ENCODE measurements at places on chromosomes 1 and 21.

DNA sequence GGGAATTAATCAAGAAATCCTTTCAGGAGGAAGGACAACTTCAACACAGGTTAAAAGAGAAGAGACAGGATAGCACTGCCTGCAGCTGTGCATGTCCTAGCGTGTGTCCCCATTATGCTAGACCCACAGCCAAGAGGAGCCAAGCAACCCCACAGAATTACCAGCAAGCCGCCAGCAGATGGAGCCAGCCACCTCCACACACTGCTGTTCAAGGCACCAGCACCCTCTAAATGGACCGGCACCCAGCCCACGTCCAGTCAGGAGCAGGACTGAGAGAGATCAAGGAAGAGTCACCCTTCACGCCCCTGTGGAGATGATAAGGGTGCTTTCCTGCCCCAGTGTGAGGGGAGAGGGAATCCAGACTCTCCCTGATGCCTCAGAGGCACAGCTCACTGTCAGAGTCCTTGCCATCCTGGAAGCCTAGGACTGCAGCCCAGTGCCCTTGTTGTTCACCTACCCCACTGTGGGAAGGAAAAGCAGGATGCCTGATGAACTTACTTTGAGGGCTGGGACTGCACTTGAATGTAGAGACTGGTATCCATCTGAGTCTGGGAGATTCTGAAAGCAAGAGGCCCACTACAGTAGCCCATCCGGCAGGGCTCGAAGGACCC, 37.1 kb upstream of the CTTNBP2NL start:
- peak; percentile 62 for DNase-seq

GRCh38 chr1:228502522-228502921, 15.3 kb downstream of the RNF187 start:
- DNase-seq = no peak

GRCh38 chr21:38815060-38815405, 9.3 kb downstream of the ETS2 start:
- DNase-seq = no peak

DNA sequence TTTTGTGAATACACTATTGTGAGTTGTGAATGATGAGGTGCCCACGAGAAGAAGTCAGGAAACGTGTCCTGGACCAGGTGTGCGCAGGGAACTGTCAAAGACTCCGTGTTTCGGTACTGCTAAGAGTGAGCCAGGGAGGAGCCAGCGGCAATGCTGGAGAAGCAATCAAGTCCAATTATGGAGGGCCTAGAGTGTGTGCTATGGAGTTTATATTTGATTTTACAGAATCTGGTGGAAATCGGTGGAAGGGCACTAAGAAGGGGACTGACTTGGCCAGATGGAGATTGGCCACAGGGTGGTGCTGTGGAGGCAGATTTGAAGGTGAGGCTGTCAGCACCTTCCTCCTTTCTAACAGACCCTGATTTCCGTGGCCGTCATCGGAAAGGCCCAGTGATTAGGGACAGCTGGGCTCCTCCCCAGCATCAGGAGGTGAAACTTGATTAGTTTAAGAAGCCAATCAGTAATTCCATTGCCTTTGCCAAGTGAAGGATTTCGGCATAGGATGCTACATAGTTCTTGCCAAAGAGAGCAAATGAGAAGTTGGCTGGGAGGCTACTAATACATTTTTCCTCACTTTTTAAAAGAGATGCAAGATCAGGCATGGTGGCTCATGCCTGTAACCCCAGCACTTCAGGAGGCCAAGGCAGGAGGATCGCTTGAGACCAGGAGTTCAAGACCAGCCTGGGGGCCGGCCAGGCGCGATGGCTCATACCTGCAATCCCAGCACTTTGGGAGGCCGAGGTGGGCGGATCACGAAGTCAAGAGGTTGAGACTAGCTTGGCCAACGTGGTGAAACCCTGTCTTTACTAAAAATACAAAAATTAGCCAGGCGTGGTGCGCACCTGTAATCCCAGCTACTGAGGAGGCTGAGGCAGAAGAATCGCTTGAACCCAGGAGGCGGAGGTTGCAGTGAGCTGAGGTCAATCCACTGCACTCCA, 7.0 kb downstream of the PTCH2 start:
- DNase-seq = peak; percentile 95

DNA sequence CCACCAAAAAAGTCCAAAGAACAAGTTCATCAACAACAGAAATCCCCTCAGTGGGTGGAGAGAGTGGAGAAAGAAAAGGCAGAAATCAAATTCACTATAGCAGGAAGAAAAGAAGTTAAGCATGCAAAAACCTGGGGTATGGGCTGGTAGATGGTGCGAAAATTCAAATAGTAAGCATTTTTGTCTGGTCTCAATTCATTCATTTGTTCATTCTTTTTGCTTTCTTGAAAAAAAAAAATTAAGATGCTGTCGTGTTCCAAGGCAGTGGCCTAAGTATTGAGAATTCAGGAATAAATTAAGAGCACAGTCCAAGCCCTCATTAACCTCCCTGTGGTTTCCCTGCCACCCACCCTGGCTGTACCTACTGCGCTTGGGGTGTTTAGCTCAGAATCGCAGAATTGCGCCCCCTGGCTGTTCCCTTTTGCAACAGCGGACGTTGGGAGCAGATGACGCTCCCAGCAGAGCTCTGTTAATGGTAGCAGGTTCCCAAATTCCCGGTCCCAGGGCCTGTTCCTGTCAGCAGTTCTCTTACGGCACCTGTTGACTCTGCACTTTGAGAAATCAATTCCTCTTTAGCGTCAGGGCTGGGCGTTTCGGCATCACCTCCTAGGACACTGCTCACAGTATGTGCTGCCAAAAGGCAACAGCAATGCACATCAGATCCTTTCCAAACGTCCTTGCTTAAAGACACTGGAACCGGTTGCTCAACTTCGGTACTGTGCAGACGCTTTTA, 34.0 kb upstream of the SSX2IP start:
- DNase-seq = peak; percentile 57

- DNase-seq = no peak
Measured at GRCh38 chr1:54564312-54565112, 16.5 kb downstream of the ACOT11 start.

GRCh38 chr1:22925111-22925510, 47.6 kb downstream of the LACTBL1 start:
- DNase-seq = no peak

DNA sequence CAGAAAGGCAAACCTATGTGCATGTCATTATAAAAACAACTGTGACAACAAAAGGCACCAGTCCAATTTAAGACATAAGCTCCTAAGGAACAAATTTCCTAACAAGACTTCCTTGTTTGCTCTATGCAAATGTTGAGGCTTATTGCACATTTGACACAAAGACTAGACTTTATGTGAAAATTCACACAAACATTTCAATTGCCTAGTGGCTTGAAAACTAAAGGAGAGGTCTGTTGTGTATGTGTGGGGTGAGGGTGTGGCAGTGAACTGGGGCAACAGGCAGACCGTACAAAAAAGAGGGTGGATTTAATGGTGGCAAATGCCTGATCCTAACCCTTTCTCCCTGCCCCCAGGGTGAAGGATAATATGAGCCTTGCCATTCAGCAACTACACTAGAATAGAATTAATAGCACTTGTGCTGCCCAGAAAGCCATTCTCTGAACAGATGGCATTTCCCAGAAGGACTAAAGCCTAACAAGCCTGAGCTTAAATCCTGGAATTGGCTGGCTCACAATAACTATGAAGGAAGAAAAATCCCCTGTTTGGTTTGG, 73.9 kb downstream of the GLUL start:
- no peak for DNase-seq

DNA sequence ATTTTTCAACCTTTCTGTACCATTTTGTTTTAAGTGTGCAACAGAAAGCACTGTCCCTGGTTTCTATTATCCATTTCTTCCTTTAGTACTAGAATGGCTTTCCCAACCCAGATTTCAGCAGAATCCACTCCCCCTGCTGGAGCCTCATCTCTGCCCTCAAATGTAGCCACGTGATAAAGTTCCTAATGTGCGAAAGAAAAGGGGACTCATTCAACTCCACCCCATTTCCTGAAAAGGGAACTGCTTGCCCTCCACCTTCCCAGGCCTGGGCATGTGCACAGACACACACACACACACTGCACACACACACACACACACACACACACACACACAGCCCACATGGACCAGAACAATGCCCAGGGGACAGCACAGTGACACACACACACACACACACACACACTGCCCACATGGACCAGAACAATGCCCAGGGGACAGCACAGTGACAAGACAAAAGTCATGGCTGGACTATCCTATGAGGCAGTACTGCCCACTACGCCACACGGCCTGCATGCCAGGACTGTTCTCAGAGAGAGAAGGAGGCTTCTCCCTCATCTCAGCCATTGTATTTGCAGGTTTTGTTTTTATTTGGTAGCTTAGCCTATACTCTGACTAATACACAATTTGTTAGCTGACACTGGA, 33.2 kb downstream of the PACC1 start:
- DNase-seq = no peak

GRCh38 chr1:58927722-58928085, 143.9 kb upstream of the JUN start:
- DNase-seq = no peak

DNA sequence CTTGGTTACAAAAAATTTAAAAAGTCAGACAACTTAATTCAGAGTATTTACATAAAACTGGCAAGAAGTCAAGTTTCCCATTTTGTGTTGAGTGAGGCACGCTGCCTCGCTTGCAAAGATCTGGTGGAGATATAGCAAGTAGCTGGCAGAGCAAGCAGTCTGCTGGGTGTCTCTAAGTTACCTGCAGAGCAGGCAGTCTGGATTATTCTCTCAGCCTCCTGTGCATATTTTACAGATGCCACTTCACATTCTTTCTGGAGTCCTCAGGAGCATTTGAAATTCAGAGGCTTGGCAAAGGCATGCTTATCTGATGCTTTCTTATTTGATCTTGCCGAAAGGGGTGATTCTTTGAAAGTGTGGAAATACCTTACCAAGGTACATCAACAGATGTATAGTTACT, 640.4 kb upstream of the ADGRL4 start:
- DNase-seq = no peak

DNA sequence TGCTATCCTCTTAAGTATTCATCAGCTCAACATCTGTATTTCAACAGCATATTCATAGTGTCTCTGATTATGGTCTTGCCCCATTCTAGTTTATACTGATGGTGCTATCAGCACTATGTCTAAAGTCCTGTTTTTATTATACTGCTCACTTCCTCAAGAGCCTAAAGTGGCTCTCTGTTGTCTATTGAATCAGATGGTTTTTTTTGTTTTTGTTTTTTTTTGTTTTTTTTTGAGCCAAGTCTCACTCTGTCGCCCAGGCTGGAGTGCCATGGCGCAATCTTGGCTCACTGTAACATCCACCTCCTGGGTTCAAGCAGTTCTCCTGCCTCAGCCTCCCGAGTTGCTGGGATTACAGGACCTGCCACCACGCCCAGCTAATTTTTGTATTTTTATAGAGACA, 6.1 kb downstream of the STX12 start:
- no peak for DNase-seq

DNA sequence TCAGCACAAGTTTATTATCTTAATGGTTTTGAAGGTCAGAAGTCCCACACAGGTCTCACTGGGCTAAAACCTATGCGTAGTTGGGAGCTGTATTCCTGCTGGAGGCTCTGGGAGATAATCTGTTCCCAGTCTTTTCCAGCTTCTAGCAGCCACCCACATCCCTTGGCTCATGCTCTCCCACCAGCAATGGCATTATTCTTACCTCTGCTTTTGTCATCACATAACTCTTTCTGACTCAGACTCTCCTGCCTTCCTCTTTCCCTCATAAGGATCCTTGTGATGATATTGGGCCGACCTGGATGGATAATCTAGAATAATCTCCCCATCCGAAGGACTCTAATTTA, 122.2 kb upstream of the PRDX6 start:
- DNase-seq = no peak

- peak; percentile 28 for DNase-seq
Measured at GRCh38 chr1:37123276-37124115, 89.2 kb upstream of the GRIK3 start.

GRCh38 chr1:155166051-155166470, 7.0 kb downstream of the KRTCAP2 start:
- DNase-seq = no peak

- no peak for DNase-seq
Measured at GRCh38 chr1:183180218-183180617, 5.8 kb upstream of the LAMC2 start.

DNA sequence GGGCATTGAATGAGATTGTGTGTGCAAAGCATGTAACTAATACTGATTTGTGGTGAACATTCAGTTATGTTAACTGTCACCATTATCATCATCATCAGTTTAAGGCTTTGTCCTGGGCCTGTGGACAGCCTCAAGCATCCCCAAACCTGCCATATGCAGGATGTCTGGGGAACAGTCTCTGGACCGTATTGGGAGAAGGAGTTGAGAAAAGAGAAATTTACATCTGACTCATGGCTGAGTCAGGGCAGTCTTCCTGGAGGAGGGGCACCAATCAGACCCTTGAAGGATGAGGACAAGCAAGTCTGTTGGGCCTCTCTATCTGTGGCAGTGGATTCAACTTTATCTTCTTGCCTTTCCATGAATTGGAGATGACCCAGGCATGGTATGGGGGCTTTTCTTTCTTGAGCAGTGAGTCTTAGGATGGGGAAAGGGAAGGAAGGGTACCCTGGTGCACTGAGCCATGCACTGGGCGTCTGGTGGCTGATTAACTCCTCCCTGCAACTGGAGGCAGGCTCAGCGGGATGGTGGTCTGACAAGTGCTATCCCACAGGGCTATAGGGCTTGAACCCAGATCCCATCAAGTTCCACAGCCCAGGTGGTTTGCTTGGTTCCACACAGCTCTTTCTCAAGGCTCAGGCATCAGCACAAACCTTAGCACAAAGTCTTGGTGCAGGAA, 2.9 kb downstream of the PADI3 start:
- no peak for DNase-seq

DNA sequence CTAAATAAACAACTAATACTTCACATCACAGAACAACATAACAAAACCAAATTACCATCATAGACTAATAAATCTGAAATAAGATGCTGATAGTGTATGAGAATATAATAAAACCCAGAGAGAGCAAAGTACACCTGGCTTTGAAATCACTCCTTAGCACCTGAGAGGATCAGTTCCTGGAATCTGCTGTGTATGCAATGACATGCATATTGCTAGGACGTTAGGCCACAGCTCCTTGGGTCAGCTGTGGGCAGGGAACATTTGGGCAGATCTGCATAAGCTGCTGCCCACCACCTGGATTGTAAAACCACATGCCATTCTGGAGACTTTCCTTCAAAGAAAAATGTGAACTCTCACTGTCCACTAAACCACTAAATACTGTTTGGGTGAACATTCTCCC, 81.1 kb downstream of the NR5A2 start:
- no peak for DNase-seq

DNA sequence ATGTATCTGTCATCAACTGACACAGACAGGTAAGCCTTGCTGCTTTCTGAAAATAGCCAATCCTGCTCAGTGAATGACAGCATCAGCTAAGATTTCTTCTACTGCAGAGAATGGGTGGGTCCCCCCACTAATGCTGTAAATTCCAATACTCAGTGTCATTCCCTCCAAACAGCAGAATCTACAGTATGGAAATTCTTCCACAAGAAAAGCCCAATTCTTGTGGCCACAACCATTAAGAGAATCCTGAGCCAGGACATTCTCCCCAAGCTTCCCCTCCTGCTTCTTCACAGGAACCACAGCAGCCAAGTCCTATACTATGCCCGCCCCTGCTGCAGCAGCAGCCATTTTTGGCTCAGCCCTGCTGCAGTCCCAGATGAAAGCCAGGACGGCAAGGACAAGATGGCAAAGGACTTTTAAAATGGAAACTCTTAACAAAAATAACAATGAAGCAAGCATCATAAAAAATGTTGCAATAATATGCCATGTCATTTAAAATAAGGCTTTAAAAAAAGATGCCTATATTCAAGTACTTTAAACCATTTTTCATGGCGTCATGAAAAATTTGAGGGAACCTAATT, 26.8 kb downstream of the EIF4G3 start:
- DNase-seq = no peak

- no peak for DNase-seq
Measured at GRCh38 chr1:152577168-152577567, 3.1 kb downstream of the LCE3D start.

Data from glutamatergic neuron (in vitro differentiated cells).